CD4-positive, alpha-beta T cell treated with Interleukin-12 subunit alpha and Interleukin-12 subunit beta, for 1 hour (primary cell): ENCODE measurements at places on chromosomes 7 and 10.

GRCh38 chr7:90596671-90597562 is 796 bp downstream of the CDK14 start:
- DNase-seq, result no peak

DNA sequence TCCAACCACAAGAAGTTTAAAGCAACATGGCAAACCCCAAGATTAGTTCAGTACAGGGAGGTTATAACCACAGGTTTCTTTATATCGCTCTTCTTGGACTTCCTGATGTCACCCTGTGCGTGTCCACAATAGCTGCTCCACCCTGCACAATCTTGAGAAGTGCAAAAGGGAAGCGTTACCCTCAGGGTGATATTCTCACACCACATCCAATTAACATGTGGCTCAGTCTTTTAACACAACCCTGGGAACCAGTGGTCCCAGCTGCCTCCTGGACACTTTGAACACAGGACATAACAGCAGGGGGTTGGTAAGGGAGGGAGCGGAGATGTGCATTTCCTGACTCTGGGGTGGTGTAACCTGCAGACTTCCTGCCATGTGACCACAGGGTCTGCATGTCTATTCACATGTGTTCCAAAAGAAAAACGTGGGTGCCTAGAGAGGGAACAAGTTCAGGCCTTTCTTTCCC is 64.6 kb downstream of the GSAP start:
- peak; percentile 69 for DNase-seq

DNA sequence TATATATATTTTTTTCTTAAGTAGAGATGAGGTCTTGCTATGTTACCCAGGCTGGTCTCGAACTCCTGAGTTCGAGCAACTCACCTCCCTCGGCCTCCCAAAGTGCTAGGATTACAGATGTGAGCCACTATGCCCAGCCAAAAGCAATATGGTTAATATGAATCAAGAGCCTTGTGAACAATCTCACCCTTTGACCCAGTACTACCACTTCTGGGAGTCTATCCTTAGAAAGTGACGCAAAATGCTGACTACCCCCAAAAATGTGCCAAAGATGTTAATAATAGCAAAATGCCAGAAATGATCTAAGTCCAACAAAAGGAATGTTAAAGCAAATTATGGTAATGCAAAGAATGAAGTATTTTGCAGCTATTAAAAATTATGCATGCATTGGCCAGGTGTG is 44.3 kb downstream of the HOXA1 start:
- DNase-seq, result no peak

- no peak for DNase-seq
These were observed 131.5 kb downstream of the SORBS1 start for GRCh38 chr10:95429639-95430038.

- DNase-seq, result no peak
These were observed 201.9 kb upstream of the FRMD4A start for GRCh38 chr10:14532473-14533251.

- no peak for DNase-seq
These were observed 354.9 kb downstream of the MDFIC start for GRCh38 chr7:115276791-115277190.

- no peak for DNase-seq
These were observed 35.0 kb upstream of the CPXM2 start for GRCh38 chr10:123926401-123927264.

- DNase-seq, result no peak
These were observed 107.5 kb downstream of the INSYN2A start for GRCh38 chr10:127088908-127089307.

DNA sequence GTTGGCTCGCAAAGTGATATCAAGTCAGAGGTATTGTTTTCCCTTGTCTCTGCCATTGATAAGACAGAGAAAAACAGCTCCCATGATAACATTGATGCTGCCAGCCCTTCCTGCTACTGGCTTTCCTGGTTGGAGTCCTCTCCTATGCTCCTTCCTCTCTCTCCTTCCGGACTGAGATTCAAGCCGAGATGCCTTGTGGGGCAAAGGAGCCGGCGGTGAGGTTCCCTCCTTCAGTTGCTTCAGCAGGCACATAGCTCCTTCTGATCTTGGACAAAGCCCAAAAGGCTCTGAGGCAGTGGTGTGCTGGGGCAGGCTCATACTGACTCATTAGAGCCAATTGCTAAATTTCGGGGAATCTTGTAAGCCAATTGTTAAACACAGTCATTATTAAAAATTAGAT is 8.8 kb upstream of the ZCCHC24 start:
- no peak for DNase-seq

- DNase-seq, result no peak
These were observed 10.4 kb downstream of the ABLIM1 start for GRCh38 chr10:114647545-114648138.

DNA sequence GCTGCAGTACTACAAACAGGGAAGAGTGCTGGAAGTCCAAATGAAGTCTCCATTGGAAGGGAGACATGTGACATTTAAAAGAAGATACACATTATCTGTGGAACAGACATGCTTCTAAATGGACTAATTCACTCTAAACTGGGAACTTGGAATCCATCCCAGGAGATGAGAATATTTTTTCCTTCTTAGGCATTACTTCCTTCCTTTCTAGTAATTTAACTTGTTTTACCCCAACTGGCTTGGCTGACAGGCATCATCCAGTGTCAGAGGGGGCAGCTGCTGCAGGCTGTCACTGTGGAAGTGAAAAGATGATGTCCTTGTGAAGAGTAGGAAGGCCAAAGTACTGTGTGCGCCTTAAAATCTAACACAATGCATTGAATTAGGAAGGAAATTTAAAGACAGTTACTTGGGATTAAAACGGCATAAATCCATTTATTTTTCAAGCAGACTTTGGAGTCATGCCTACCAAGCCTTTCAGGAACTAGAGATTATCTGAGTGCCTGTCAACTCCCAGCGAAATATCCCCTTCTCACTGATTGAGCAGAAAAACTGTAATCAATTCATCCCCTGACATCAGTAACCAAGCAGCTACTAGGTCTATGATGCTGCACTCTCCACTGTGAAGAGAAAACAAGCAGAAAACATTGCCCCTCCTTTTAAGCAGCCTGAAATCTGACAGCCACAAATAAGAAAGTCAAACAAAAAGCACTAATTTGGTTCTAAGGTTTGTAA is 161.2 kb downstream of the DGKI start:
- no peak for DNase-seq

DNA sequence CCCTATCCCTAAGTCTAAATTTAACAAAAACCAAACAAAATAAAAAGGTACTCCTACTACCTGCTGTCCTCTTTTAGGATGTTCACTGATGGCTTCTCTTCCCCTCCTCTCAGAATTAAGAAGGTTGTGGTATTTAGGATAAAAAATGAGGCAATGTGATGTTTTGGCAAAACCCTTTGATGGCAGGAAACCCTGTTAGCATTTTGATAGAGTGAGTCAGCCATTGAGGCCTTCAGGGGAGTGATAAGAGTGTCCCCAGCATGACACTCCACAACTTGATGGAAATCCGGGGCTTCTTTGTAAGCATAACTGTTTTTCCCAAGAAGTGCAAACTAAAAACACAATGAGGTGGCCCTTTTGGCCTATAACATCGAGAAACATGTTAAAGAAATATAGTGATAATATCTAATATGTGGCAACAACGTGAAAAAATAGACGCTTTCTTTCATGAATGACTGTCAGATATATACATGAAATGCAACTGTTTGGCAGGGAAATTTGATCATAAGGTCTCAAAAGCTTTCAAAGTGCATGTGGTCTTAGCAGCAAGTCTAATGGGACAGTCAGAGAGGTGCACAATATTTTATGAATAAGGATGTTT is 55.0 kb downstream of the PRTFDC1 start:
- peak; percentile 17 for DNase-seq

DNA sequence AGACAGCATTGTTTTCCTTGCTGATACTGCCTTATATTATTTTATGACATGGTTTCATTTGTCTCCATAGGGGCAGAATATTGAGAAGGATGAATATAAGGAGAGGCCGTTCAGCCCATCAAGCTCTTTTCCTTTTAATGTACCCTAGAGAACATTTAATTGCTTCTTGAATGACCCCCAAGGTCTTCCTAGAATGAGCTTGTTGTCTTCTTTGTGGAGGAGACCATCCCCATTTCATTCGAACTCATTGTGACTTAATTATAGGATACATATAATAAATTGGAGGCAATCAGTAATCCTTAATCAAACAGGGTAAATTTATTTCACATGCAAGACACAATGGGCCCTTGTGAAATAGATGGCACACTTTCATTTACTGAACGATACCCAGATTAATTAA is 231.3 kb downstream of the MDFIC start:
- no peak for DNase-seq

GRCh38 chr10:12710594-12711349 is 290.7 kb downstream of the CCDC3 start:
- peak; percentile 72 for DNase-seq

DNA sequence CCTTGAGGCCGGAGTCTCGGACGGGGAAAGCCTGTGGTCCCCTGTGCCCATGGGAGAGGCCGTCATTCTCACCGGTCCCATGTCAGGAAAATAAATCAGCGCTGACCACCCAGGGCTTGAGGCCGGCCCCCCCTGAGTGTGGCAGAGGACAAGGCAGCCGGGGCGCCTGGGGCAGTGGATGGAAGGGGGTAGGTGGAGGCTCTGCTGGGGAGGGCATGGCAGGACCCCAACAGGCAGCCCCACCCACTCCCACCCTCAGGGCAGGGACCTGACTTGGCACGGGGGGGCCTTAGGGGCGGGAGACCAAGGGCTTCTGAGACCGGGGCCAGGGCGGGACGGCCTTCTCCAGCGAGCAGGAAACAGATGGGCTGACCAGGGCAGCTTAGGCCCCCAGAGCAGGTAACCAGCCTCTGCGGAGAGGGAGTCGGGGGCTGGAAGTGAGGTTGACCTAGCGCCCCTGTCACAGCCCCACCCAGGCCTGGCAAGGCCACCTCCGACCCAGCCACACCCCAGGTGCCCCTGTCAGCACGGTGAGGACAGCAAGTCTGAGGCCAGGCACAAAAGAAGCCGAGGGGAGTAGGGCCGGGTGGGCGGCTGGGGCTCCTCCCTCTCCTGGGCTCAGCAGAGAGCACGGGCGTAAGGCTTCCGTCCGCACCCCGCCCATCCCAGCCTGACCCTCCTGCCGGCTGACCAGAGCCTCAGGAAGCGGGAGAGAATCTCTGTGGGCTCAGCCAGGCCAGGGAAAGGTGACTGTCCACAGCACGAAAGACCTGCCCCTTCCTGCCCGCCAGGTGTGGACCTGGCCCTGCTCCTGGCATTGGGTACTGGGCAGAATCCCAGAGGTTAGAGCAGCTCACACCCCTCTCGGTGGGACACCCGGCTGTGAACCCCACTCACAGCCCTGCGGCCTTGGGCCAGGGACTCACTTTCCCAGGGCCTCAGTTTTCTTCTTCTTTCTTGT is 87.4 kb downstream of the FOXL3 start:
- DNase-seq, result no peak

DNA sequence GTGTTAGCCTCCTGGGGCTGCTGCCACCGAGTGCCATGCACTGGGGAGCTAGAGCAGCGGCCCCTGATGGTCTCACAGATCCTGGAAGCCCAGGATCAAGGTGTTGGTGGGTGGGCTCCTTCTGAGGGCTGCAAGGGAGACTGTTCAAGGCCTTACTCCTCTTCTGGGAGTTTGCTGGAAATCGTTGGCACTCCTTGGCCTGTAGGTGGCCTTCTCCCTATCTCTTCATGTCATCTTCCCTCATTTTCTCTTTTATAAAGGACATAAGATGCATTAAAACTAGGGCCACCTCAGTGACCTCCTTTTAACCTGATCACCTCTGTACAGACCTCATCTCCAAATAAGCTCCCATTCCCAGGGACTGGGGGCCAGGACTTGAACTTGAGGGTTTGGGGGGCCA is 27.0 kb upstream of the ZNF862 start:
- DNase-seq, result no peak

DNA sequence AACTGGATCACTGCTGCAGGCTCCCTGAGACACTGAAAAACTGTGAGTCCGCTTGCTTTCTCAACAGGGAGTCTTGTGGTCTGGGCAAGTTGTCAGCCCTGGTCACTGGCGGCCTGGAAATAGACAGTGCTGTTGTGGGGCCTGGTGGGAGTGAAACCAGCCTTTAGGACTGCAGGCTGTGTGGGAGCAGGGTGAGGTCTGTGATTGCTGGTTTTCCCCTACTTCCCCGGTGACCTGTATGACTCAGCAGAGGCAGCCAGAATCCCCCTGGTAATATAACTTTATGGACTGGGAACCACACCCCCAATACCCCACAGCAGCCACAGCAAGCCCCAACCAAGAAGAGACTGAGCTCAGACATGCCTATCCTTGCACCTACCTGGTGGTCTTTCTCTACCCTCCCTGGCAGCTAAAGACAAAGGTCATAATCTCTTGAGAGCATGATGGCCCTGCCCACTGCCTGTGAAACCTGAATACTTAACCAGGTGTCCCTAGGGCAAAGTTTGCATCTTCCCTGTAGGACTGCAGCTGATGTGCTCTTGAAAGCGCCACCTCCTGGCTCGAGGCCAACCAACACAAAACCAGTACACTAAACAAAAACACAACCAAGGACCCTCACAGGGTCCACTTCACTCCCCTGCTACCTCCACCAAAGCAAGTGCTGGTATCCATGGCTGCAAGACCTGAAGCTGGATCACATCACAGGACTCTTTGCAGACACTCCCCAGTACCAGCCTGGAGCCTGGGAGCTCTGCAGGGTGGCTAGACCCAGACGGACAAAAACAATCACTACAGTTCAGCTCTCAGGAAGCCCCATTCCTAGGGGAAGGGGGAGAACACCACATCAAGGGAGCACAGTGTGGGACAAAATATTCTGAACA is 7.2 kb upstream of the ADAM22 start:
- no peak for DNase-seq

- DNase-seq, result no peak
These were observed 61.9 kb upstream of the CACUL1 start for GRCh38 chr10:118816471-118817168.

GRCh38 chr7:101813402-101814019 is 3.9 kb upstream of the CUX1 start:
- DNase-seq, result no peak

- DNase-seq, result no peak
These were observed 16.1 kb downstream of the COL26A1 start for GRCh38 chr7:101378751-101379174.
